ENCODE measurements at places on chromosomes 2 and 18.

DNA sequence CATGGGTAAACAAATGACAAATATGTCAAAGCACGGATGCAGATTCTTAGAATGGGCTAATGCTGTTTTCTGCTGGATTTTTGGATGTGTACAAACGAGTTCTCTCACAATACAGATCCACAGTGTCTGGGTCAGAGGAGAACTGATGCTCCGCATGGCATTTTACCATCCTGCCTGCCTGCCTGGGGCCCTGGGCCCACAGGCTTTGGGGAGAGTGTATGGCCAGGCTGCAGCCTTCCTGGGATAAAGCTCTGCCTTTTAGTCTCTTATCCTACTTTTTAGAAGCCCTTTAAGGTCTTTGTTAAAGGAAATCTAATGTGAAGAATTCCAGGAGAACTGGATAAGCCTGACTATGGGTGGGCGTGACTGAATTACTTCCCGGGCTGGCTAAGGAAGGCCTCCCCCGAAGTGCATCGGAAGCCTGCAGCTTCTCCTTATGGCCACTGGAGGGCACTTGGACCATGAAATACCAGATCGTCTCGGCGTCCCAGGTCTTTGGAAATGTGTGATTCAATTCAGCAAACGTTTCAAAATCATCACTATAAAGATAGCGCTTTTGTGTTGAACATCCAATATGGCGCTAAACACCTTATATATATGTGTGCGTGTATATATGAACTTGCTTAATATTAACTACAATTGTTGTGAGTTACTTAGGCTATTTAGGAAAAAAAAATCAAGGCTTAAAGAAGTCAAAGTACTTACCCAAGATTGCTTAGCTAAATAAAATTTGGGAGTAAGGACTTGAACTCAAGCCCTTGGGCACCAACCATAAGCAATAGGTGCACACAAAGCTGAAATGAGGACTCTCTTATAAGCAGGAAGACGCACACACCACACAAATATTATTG is 15.2 kb upstream of the DNPEP start:
- DNase-seq, result no peak

DNA sequence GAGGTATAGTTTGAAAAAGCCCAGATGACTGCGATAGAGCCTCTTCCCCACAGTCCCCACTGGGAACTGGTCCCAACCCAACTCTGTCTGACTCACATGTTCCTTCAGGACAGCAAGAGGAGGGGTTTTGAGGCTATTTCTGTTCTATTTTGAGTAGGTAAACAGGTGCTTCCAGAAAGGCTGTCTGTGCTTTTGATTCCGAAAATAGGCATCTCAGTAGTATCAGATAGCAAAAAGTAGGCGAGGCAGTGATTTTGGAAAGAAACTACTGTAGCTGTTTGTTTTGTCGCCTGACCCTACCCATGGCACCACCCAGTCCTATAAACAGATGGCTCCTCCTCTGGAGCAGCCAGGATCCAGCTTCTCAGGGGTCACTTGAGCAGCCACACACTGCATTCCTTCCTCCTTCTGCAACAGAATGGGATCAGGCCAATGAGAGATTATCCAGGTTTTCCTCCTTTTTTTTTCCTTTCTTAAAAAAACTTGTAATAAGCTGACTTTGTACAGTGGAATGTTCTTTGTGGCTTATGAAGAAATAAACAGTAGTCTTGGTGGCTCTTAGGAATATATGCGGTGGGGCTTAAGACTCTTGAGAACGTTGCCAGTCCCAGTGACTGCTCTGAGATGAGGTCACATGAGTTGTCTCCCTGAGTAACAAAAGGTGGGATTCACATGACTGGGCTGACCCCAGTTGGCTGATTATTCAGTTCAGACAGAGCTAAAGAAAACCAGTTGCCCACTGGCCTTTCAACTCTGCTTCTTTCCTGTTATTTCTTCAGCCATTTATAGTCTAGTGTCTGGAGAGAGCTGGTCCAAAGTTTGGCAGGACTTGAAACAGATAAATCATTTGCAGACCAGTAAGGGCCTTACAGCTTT is 98.6 kb downstream of the KCNS3 start:
- DNase-seq, result no peak

- DNase-seq, result no peak
Observed at GRCh38 chr2:120863661-120864320, 128.1 kb downstream of the GLI2 start.

GRCh38 chr2:128808462-128809258 is 490.0 kb upstream of the HS6ST1 start:
- DNase-seq, result no peak

DNA sequence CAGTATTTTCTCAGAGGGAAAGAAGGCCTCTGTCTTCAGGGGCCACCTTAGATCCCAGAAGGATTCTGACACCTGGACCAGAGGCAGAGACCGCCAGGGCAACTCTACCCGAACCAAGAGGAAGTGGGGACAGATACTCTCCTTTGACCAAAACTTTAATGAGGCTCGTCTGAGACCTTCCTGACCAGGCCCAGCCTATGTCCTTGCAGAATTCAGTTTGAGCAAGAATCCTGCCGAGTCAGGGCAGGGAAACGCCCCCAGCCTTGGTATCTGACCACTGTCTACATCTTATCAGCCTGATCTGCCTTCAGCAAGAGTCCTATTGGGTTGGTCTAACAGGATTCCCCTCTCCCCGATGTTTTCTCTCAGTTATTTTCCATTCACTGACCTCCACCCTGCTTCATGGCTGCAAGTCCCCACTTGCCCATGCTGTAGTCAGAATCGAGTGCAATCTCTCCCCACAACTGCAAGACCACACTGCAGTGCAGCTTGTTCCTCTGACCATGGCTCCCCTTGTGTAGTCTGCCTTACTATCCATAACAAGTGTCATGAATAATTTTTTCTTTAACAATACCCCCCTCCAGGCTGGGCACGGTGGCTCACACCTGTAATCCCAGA is 95.0 kb downstream of the MSH2 start:
- no peak for DNase-seq

DNA sequence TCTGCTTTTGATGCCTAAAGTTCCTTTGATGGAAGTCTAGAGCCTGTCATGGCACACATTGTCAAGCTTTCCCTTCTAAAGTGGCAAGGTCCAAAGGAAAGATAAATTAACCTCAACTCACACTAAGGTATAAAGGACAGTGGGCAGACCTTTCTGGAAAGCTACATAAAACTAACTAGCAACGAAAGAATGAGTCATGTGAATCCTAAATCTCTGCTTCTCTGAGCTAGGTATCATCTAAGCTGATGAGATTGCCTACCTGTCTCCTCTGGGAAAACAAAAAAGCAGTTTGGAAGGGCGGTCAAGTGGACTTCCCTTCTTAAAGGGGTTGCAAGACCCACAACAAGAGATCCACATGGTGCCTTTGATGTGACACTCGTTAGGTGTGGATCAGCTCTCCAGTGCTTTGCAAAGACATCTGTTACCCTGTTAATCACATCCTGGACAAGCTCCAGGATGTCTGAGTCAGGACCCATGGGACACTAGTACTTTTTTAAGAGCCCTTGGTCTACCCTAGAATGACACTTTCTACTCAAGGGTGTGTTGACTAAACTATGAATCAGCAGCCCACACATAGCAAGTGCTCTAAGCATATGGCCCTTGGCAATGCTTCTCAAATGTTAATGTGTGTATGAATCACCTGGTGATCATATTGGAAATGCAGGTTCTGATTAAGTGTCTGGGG is 173.5 kb downstream of the ALK start:
- DNase-seq, result no peak
